ENCODE measurements at places on chromosomes 3 and 15.

- DNase-seq, result no peak
Observed at GRCh38 chr15:23395030-23395692, 40.6 kb downstream of the GOLGA8S start.

GRCh38 chr3:63857311-63857710 is 6.3 kb downstream of the THOC7 start:
- no peak for DNase-seq

DNA sequence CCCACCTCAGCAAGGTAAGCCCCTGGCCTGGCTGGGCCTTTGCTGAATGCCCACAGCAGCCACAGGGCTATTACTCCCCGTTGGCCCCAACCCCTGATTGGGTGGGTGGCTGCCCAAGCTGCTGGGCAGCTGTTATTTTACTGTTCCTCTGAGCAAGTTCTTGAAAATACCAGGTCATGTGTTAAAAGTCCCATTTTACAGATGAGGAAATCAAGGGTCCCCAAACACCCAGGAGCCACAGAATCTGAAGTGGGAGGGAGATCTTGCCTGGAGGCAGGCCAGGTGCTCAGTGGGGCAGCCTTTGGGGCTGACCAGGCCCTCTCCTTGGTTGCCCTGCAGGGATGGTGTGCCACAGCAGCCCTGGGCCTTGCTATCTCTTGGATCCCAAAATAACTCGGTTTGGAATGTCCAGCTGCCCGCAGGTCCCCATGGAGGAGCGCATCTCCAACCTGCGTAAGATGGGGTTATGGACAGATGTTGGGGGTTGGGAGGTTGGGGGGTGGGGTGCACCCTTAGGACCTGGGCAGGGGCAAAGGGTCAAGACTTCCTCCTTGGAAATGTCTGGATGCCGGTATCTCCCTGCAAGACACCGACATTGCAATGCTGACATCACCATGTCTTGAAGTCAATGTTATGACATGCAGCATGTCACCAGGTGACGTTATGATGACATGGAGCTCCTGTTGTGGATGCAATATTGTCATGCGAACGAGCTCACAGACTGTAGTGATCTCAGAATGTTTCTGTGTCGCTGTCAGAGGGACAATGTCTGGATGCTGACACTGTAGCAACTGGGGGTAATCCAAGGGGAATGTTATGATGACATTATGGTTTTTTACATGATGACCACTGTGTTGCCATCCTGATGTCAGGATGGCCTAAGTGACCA is 13.3 kb upstream of the CSPG4 start:
- DNase-seq, result no peak

GRCh38 chr3:28218917-28219198 is 22.6 kb upstream of the CMC1 start:
- DNase-seq, result no peak

- no peak for DNase-seq
Observed at GRCh38 chr3:159857840-159858239, 130.8 kb upstream of the IL12A start.

- DNase-seq, result no peak
Observed at GRCh38 chr3:46087871-46088270, 60.6 kb upstream of the XCR1 start.

- no peak for DNase-seq
Observed at GRCh38 chr3:10983219-10983916, 9.2 kb upstream of the SLC6A1 start.

GRCh38 chr15:90750186-90750585 is 33.0 kb downstream of the BLM start:
- no peak for DNase-seq

DNA sequence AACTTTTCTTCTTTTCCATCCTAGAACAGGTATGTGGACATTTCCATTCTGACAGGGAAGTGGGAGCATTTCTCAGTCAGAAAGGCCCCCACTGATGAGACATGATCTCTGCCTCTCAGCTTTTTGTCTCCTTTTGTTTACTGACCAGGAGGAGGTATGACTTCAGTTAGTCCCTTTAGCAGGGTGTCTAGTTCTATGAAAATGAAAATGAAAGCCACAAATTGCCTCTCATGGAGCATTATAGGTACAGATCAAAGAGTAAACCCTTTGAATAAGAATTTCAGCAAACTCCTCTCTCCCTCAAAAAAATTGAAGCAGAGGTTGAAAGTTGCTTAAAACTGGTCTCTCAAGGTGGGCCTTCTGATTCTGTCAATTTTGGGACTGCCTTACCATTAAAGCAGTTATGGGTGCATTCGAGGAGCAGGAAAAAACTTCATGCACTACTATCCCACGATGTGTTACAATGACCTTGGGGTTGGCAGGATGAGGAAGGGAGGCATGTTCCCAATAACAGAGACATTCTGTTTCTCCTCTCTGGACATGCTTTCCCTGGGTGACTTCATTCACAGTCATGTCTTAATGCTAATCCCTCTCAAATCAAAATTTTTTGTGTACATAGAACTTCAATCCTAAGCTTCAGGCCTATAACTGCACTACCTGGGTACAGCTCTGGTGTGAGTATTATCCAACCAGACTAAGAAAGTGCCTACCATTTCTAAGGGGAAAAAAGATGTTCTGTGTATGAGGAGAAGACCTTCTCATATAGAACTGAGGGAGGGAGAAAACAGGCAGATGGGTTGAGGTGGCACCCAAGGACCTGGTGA is 50.6 kb upstream of the TBC1D23 start:
- no peak for DNase-seq

- DNase-seq, result no peak
Observed at GRCh38 chr15:66566963-66567531, 1.2 kb upstream of the LCTL start.

- no peak for DNase-seq
Observed at GRCh38 chr3:194259982-194260766, 91.0 kb downstream of the CPN2 start.

- no peak for DNase-seq
Observed at GRCh38 chr15:29061746-29062145, 176.0 kb downstream of the APBA2 start.

- DNase-seq, result no peak
Observed at GRCh38 chr3:177764377-177764912, 567.2 kb upstream of the TBL1XR1 start.

GRCh38 chr3:54909191-54909590 is 18.7 kb downstream of the LRTM1 start:
- DNase-seq, result no peak

GRCh38 chr3:68666429-68667136 is 265.8 kb downstream of the TAFA4 start:
- DNase-seq, result no peak

- DNase-seq, result no peak
Observed at GRCh38 chr3:69941439-69942176, 57.9 kb upstream of the SAMMSON start.

GRCh38 chr15:92116330-92116729 is 262.8 kb downstream of the SLCO3A1 start:
- DNase-seq, result no peak

DNA sequence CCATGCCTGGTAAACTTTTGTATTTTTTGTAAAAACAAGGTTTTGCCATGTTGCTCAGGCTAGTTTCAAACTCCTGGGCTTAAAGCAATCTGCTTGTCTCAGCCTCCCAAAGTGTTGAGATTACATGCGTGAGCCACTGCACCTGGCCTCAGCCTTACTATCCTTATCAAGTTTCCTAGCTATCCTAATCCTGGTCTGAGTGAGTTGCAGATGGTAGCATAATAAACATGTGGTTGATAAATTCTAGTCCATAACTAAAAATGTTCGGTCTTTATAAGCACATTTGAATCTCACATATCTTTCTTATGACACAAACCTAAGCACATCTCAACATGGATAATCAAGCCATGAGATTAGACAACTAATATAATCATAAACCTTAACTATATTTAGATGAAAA is 18.5 kb downstream of the NPHP3 start:
- no peak for DNase-seq

DNA sequence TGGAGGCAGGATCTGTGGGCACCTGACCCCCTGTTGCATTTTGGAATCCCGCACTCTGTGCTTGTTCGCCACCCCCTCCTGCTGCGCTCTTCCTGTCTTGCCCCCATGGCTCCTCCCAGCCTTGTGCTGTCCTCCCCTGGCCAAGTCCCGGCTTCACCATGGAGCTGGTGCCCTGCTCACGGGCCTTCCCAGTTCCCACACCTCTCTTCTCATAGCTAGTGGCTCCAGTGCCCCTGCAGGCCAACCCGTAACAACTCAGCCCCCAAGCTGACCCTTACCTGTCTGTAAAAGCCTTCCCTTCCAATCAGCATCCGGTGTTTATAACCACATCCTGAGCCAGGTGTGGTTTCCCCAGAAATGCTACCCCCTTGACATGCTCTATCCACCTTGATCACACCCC is 407.7 kb upstream of the C2CD4B start:
- no peak for DNase-seq

- DNase-seq, result no peak
Observed at GRCh38 chr3:23663246-23663645, 142.5 kb upstream of the UBE2E1 start.

DNA sequence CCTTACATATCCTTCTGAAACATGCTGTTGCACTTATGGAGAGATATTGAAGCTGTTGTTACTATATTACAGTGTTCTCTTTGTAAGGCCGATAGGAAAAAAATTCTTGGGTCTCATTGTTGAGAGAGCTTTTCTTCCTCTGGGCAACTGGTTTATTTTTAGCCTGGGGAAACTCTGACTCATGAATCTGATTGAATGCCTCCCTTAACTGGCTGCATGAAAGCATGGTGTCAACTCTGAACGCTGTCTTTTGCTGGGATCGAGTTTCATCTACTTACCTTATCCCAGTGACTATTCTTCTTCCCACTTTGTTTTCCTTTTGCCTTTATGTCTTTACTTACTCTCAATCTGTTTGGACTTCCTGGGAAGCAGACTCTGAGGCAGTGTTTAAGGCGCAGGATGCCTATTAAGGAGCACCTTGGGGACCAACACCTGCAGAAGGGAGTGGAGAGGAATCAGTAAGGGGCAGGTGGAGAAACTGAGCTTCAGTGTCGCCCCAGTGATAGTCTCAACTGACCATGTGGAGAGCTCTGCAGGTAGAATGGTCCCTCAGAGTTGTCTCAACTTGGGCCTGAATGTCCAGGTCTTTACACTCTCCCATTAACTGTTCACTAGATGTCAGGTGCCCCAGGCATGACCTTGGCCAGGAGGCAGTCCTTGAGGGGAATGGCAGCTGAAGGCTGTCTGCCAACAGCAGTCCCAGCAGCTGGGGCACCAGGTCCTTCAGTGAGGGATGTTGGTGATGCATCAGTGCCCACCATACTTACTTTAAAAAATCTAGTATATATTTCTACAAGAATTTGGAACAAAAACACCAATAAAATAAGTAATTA is 88.9 kb upstream of the CCNL1 start:
- DNase-seq, result no peak

DNA sequence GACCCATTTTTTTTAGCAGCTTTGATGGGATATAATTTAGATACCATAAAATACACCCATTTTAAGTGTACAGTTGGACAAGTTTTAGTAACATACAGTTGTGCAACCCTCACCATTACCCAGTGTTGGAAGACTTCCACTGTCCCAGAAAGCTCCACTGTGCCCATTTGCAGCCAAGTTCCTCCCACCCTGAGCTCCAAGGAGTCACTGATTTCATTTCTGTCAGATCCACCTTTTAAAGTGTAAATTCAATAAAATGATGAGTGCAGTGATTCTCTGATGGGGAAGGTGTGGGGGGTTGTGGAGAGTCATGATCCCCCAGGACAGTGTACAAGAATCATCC is 93.2 kb upstream of the IGF1R start:
- no peak for DNase-seq

DNA sequence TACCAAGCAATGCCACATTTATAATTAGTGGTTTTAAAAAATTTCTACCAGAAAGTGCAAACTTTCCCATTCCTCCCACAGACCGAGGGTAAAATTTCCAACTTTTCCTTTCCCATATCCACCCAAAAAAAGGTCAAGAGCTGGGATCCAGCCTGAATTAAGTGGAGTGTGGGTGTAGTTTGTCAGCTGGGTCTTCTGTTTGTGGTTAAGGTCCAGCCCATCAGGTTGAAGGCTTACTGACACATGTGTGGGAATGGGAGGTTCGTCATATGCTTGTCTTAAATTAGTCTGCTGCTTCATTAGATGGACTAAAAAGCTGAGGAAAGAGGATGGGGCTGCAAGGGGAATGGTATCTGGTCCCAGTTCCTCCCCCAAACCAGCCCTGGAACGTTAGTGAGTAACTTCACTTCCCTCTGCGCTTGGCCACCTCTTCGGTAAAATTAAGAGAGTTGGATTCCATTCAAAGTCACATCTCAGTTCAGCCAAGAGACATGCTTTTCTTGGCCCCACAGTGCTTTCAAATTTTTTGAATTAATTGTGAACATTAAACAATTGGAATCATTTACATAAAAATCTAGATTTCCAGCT is 59.0 kb upstream of the PLCL2 start:
- DNase-seq, result no peak

GRCh38 chr15:82680200-82681102 is 29.2 kb downstream of the AP3B2 start:
- peak; percentile 67 for DNase-seq

GRCh38 chr3:35745802-35746484 is 106.6 kb downstream of the ARPP21 start:
- DNase-seq, result no peak

- no peak for DNase-seq
Observed at GRCh38 chr15:51759557-51760070, 8.2 kb downstream of the TMOD2 start.

- DNase-seq, result no peak
Observed at GRCh38 chr15:56199038-56199437, 44.6 kb downstream of the RFX7 start.

- no peak for DNase-seq
Observed at GRCh38 chr15:89016549-89017041, 71.7 kb upstream of the ABHD2 start.

DNA sequence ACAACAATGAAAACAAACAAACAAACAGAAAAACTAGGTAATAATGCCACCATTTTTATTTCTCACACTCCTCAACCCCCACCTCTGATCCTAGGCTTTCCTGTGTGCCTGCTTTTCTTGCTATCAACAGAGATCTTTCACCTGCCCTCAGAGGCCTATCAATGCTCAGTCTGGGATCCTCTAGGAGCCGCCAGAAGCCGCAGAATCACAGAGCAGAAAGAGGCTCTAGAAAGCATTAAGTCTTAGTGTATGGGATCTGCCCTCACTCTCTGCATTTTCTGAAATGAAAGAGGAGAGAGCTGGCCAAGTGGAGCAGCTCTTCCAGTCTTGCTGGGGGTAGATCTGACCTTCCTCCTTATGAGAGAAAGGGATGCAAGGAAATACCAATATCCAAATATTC is 306.8 kb downstream of the TUSC7 start:
- DNase-seq, result no peak

- DNase-seq, result no peak
Observed at GRCh38 chr15:40565333-40566238, 744 bp upstream of the CCDC32 start.

DNA sequence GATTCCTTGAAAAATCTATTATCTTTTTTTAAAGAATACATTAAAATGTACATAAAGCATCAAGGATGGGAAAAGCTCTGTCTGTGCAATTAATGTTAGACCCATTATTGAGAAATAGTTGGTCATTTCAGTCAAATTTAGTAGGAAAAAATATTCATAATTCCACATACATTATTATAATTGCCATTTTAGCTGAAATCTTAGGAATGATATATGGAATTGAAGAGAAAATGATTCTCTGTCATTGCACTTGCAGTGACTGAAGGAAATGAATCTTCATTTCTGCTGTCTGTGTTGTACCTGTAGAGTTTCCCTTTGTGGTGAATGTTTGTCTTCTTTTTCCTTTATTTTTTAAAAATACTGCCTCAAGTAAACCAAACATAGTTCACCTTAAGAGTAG is 473.9 kb downstream of the C3orf38 start:
- DNase-seq, result no peak

GRCh38 chr3:9224490-9224889 is 25.0 kb downstream of the SRGAP3 start:
- DNase-seq, result no peak
